C1 segment of cervical spinal cord (tissue), 14 donors: ENCODE measurements at places on chromosomes 11 and 22.

- no peak for DNase-seq
These were observed 119.3 kb downstream of the KCNQ1 start for GRCh38 chr11:2564008-2564530.

DNA sequence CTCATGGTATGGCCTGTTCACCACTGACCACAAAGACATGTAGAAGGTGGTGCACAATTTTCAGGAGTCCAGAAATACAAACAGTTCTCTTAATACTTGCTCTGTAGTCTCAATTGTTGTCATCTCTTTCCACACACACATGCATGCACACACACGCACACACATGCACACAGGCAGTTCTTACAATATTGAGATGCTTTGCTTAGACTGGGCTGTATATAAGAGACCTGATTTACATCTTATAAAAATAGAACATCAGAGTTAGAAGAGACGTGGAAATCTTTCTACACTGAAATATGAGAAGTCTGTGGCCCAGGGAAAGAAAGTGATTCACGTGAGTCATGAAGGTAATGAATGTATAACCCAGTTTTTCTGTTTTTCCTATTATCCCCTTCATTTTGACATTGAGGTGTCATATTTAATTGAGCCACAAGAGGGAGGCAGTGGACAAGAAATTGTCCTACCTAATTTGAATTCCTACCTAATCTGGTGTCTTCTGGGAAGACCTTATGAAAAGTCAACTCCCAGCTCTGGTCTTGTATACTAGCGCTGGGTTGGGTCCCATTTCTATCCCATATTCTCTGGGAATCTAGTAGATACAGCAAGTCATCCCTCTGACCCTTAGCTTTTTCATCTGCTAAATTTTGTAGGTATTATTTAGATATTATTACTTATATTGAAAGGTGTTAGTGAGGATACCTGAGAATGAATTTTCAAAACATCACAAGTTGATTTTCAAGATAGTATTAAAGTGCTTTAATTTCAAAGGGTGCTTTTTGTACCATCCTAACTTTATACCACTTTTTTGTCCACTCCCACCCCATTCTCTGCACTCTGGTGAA, 14.9 kb upstream of the MS4A4A start:
- DNase-seq = no peak

DNA sequence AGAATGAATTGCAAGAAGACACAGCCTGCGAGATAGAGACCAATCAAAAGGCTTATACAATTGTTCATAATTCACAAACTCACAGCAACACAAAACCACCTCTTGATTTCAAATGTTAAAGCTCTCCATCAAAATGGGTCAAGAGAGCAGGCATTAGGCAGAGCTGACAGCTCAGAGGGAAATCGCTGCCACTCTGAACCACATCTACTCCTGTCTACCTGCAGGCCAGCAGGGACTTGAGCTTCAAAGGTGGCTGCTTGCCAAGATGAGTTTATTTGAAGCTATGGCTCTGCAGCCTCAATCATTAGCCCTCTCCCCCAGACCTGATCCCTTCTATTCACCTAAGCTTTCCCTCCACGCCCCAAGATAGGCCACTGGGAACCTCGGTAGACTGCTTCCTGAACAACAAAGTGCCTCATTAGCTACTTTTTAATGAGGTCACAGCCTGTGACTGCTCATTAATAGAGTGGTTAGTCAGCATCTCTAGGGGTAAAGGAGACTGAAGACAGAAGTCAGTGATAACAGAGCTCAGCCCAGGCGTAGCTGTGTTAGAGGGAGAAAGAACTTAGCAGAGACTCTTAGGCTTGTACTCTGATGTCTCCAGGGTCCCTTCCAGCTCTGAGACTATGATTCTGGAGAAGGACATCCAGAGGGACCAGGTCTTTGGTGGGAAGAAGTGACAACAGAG, 21.2 kb upstream of the OR10A5 start:
- DNase-seq = no peak

GRCh38 chr11:120893440-120894201, 130.3 kb upstream of the TBCEL start:
- DNase-seq = no peak

DNA sequence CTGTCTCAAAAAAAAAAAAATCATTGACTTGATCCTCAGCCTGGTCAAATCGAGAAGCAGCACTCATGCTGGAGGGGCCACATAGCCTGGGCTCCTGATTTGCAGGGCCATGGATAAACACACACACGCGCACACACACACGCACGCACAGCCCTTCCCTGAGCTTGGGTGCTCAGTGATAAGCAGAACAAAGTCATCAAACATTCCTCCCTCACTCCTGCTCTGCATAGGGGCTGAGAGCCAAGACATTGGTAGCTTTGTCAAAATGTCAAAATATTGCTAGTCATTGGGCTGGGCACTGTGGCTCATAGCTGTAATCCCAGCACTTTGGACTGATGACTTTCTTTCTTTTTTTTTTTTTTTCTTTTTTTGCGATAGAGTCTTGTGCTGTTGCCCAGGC, 34.0 kb upstream of the A4GALT start:
- no peak for DNase-seq

GRCh38 chr22:23248583-23248982, 68.3 kb downstream of the BCR start:
- DNase-seq = no peak

GRCh38 chr11:63558459-63559157, 4.6 kb downstream of the PLAAT2 start:
- no peak for DNase-seq

- DNase-seq = peak; percentile 83
These were observed at the start of gene TTC9C for GRCh38 chr11:62728171-62728988. Gene TTC9C, plus strand, starts transcription at chr11:62728486. Its CDS starts 363 bp downstream, at chr11:62728849.

DNA sequence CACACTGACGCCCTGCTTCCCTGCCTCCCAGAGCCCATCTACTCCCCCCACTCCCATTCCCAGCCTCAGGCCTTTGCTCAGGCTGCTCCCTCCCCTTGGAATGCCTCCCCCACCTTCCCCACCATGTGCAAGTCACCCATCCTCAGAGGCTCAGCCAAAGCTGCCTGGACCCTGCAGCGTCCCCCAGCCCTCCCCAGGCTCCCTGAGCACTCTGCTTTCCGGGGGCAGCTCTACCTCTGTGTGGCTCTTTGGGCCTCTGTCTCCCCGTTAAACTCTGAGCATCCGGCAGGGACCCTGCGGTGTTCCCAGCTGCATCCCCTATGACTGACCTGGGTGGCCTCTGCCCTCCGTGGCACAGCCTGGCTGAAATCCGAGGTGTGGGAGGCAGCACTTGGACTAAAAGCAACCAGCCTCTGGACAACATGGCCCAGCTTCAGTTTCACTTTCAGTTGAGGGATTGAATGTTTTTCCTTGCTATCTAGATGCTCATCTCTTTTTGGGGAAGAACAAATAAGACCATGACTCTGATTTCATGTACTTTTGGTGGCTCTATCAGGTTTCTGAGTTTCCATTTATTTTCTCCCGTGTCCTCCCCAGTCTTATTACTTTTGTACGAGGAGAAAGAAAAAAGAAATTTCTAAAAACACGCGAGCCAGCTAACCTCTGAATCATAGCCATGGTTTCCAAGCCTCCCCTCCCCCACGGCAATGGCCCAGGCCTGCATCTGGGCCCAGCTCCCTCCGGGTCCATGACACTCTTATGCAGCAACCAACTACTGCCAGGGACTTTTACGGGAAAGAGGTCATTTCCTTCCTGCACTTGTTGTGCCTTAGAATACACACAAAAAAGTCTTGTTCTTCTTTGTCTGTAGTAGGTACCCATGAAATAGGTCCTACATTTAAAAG, 3.8 kb downstream of the APOL3 start:
- DNase-seq = no peak

GRCh38 chr11:95429376-95429907, 198.4 kb upstream of the SESN3 start:
- no peak for DNase-seq

GRCh38 chr11:26951809-26952515, 42.0 kb upstream of the FIBIN start:
- DNase-seq = no peak

- no peak for DNase-seq
These were observed 12.1 kb downstream of the P2RY2 start for GRCh38 chr11:73229896-73230875.

DNA sequence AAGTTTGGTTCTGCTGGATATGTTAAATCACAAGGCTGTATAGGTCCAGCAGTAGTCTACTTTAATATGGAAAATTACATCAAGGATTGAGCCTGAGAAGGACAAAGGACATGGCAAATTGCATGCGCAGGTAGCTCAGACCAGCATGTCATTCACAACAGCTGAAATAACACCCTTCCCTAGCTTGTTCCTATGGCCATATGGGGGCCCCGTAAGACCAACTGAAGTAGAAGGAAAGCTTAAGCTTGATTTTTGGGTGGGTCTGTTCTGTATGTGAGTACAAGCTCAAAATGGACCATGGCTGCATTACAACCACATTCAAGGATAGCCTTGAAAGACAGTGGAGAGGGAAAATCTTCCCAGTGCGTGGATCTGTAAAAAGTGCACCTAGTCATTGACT, 20.6 kb upstream of the PDE3B start:
- DNase-seq = no peak

- no peak for DNase-seq
These were observed 3.7 kb upstream of the FGF3 start for GRCh38 chr11:69822676-69823494.
